ENCODE measurements at places on chromosomes 12 and 14.

DNA sequence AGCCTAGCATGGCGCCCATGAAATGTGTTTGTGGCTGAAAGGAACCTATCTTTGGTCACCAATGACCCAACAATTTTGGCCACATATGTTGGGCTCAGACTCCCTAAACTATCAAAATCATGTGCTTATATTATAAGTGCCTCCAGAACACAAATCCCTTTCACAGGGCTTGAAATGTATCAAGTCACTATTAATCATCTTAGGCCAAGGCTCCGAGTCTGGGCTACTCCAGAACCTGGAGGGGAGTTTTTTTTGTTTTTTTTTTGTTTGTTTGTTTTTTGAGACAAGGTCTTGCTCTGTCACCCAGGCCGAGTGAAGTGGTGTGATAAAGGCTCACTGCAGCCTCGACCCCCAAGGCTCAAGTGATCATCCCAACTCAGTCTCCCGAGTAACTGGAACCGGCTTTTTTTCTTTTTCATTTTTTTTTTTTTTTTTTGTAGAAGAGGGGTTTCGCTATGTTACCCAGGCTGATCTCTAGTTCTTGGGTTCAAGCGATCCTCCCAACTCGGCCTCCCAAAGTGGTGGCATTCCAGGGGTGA is 989 bp upstream of the DRAM1 start:
- DNase-seq = no peak

DNA sequence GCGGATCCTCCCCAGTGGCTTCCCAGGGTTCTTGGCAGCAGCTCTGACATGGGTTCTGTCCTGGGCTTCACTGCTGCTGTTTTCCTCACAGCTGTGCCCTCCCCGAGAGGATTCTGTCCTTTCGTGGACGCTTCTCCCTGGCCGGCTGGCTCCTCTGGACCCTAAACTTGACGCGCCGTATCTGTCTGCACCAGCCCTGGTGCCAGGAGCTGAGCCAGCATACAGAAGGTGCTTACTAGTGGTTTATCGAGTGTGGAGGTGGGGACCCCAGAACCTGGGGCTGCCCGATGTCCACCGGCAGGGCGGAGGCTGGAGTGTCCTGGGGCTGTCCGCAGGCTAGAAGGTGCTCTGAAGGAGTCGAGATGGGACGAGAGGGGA is 17.2 kb downstream of the FBRSL1 start:
- no peak for DNase-seq

GRCh38 chr14:30869551-30870155 is 4.7 kb upstream of the COCH start:
- no peak for DNase-seq

DNA sequence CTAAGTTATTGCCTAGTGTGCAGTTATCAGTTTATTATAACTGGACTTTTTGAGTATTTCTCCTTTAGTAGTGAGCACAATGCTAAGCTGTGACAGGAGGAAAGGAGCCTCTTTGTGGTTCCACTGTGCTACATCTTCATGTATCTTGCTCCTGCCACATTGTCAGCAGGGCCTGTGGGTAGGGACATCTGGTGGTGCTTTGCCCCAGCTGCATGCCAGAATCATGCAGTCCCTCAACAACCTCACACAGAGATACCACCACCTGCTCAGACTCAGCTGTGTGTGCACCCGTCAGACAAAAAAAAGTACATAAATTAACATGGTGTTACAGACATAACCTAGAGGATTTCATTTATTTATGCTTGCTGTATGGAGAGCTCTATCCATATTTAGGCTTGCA is 51.1 kb downstream of the MIS18BP1 start:
- no peak for DNase-seq

DNA sequence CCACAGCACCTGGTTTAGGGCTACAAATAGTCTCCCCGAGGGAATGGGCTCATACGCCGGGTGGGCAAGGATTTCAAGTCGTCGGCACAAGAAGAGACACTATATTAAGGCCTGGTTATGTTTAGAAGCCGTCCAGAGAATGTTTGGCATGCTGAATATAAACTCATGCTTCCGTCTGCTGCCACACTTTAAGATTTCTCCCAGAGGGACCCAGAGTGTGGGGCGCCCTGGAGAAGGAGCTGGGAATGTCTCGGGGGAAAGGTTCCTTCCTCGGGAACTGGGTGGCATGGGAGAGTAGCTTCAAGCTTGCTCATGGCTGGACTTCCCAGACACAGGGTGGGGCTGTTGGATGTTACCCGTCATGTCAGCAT is 295.7 kb downstream of the CACNA1C start:
- no peak for DNase-seq

GRCh38 chr14:70696026-70696425 is 54.3 kb downstream of the TTC9 start:
- no peak for DNase-seq

DNA sequence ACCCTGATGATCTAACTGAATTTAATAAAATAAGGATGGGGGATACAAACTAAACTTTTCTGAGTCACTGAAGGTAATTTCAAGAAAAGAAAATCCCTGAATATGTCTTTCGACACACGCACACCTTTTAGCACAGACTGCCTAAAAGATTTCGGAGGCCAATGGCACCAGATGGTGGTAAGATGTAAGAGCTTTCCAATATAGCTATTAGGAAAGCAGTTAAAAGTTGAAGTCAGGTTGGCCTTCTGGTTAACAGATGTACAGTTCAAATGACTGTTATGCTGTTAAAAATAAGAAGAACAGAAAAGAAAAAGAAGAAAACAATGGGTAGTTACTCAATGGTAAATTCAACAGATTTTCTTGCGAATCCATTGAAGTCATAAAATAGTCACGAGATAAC is 80.7 kb upstream of the KRR1 start:
- no peak for DNase-seq

- DNase-seq = no peak
Measured at GRCh38 chr14:97077253-97077653, 280.1 kb downstream of the VRK1 start.

DNA sequence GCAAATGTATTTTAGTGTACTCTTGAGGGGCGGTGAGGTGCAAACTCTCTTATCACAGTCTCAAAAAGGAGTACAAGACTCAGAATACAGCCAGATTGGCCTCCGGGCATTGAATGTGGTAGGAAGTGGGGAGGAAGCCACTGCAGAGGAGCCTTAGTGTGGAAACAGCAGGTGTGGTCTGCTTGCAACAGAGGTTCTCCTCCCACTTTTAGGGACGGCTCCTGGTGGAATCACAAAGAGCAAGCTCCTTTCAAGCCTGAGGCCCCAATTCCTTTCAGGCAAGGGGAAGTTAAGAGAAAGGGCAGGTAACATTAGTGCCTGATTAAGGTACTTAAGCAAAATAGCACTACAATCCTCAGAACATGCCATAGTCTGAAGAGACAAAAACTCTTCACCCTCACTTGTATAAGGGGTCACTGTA is 23.7 kb upstream of the SLC2A3 start:
- peak; percentile 82 for DNase-seq

DNA sequence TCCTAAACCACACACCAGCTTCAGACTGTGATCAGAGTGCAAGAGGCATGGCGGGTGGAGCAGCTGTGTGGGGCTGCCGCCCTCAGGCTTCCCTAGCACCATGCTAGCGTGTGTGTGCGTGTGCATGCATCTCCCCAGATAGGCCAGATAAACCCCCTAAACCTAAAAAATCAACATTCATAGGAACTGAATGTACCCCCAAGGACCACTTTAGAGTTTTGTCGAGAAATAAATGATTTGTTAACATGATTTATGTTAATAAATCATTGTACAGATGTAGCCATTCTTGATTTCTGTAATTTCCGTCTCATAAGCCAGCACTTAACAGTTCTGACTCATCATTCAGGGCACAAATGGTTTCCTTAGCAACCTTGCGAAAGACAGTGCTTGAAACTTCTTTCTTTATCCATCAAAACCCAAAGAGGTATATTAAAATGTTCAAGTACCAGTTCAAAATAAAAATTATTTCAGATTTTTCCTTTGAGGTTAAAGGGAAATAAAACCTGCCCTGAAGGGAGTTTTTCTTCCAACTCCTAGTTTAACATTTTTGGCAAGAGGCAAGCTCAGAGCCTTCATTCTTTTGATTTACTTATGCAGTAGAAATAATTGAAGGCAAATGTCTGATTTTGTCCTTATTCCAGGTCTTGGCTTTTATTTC is 206.2 kb upstream of the RGS6 start:
- DNase-seq = no peak

DNA sequence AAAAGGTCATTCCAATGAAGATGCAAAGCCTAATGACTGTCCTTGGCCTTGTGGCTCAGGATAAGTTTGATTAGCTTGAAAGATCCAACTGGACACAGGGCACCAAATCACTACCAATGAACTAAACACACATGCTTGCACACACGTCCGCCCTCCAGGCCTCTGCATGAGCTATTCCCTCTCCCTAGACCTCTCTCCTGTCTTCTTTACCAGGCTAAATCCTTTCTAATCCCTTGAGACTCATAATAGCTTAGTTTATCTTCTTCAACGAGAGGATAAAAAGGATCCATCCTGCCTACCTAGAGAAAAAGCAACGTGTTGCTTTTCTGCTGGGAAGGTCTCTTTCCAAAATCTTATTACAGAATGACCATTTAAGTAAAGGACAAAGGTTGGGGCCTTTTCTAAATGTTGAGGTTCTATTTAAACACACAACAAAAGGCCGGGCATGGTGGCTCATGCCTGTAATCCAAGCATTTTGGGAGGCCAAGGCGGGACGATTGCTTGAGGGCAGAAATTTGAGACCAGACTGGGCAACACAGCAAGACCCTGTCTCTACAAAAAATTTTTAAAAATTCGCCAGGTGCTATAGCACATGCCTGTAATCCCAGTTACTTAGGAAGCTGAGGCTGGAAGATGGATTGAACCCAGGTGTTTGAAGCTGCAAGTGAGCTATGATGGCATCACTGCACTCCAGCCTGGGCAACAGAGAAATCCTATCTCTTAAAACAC is 22.4 kb downstream of the PXN start:
- DNase-seq = no peak

DNA sequence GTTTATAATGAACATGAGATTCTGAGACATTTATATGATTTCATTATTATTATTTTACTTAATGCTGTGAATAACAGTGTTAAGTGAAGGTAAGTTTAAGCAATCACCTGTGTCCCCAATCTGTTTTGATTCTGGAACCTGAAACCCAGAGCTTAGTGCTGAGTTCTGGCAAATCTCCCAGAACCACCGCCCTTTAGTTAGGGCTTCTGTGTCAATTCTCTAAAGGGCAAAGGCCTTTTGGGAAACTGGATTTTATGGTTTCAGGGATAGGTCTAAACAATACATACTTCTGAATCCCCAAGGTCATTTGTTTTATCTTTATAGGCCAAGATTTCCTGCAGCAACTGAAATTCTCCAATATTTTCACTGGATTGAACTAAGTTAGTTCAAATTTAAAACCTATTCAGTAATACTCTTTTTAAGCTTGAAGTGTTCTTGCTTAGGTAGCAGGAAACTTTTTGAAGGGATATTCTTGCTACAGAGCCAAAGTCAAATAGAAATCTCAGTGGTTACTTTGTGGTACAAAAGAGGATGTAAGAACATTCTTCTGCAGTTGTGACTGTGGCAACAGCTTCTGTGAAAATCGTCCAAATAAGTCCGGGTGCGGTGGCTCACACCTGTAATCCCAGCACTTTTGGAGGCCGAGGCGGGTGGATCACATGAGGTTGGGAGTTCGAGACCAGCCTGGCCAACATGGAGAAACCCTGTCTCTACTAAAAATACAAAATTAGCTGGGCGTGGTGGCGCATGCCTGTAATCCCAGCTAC is 10.0 kb upstream of the PKP2 start:
- DNase-seq = no peak

GRCh38 chr14:83172363-83172762 is 1638.7 kb upstream of the SEL1L start:
- no peak for DNase-seq

GRCh38 chr12:87227162-87227561 is 802.0 kb downstream of the C12orf50 start:
- DNase-seq = no peak

DNA sequence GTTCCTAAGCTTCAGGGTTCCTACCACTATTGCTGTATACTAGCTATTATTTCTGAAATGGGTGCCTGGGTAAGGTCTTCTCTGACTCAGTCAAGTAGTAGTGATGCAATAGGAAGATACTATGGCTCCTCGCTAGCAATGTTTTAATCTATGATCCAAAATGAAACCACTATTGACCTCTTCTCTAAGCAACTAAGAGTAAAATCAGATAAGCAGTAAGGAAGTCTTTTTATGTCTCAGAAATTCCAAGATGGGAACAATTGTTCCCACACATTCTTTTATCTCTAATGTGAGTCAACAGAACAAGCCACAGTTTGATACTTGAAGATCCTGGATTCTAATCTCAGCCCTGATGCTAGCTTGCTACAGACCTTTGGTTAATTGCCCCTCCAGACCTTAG is 45.1 kb downstream of the AREL1 start:
- no peak for DNase-seq

DNA sequence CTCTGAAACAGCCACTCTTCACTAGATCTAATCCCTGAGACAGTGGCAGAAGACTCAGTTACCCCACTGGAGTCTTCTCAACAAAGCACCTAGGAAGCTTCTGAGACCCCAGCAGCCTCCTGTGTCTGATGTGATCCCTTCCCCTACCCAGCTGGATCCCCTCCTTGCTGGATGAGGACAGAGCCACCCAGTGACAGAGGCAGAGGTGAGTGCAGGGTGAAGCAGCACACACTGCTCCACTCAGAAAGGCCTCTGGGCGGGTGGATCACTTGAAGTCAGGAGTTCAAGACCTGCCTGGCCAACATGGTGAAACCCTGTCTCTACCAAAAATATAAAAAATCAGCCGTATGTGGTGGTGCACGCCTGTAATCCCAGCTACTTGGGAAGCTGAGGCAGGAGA is 2.7 kb downstream of the SPRYD3 start:
- DNase-seq = peak; percentile 25

GRCh38 chr12:46356655-46357437 is 15.7 kb downstream of the SLC38A2 start:
- no peak for DNase-seq

DNA sequence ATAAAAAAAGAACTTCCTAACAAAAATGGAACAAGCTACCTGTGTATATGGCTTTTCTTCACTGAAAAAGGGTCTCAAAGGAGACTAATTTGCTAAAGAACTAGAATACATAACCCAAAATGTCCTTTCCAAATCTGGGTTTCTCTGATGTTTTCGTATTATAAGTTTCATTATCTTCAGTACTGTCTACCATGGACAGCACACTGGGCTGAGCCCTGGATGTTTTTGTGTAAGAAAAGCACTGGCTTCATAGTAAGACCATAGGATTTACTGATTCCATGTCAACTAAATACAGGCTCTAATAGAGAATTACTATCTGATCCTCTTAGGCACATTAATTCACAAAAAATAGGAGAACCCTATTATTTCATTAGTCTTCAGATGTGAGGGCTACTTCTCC is 94.3 kb upstream of the GPHB5 start:
- DNase-seq = no peak

All from activated effector memory CD4-positive, alpha-beta T cell treated with anti-CD3 and anti-CD28 coated beads, Interleukin-2, amount 50 U/mL, for 16 hours (primary cell).